T-helper 17 cell (primary cell): ENCODE measurements at places on chromosomes 1 and 21. TPM values are rescaled to one million over a fixed set of nuclear protein-coding genes. Genes with fewer than 3 reads are reported as not detected.

RIPPLY3 gene
- total RNA-seq: not detected

- H3K36me3 ChIP-seq: peaks cover 2% of the 10 kb centered on the region
- peaks cover 45% of the 10 kb centered on the region for H3K27me3 ChIP-seq
- H3K27ac ChIP-seq: no peak overlapping the region
- no peak for DNase-seq
- no peak overlapping the region for H3K4me3 ChIP-seq
Measured at GRCh38 chr1:209802117-209802779, 3.7 kb downstream of the IRF6 start.

WRAP73 gene
- 25.9 TPM for total RNA-seq

LHX8 gene
- not detected for total RNA-seq

SPRR1A gene
- total RNA-seq: not detected

DNA sequence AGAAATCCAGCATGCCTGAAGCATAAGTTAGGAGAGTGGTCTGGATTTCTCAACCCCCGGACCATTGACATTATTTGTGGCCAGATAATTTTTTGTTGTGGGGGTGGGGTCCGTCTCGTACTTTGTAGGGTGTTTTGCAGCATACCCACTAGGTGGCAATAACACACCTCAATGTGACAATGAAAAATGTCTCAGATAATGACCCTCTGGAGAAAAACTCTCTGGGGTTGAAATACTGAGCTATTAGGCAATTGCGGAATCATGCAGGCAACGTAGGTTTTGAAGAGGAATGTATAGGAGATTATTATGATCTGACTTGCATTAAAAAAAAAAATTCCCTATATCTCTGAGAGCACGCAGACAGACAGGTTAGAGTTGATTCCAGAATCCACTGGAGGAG lies 25.3 kb upstream of the RRP15 start:
- H3K4me3 ChIP-seq: no peak overlapping the region
- H3K4me1 ChIP-seq: no peaks in the 10 kb centered on the region
- DNase-seq: no peak
- no peaks in the 10 kb centered on the region for H3K36me3 ChIP-seq

- DNase-seq: no peak
- no peak overlapping the region for H3K4me3 ChIP-seq
- no peaks in the 10 kb centered on the region for H3K36me3 ChIP-seq
- H3K27me3 ChIP-seq: peaks cover 56% of the 10 kb centered on the region
- H3K27ac ChIP-seq: no peak overlapping the region
- peaks cover 5% of the 10 kb centered on the region for H3K4me1 ChIP-seq
Measured at GRCh38 chr1:53654216-53655210, 84.5 kb downstream of the GLIS1 start.

- peaks cover 14% of the 10 kb centered on the region for H3K27me3 ChIP-seq
- H3K4me1 ChIP-seq: peaks cover 8% of the 10 kb centered on the region
- no peak overlapping the region for H3K4me3 ChIP-seq
- DNase-seq: no peak
- H3K36me3 ChIP-seq: no peaks in the 10 kb centered on the region
Measured at GRCh38 chr1:234490793-234491479, 12.0 kb upstream of the TARBP1 start.
